ENCODE measurements at places on chromosomes 16 and 17.
A peak's percentile ranks its signal among the peaks of the same experiment; 100 is the strongest.

DNA sequence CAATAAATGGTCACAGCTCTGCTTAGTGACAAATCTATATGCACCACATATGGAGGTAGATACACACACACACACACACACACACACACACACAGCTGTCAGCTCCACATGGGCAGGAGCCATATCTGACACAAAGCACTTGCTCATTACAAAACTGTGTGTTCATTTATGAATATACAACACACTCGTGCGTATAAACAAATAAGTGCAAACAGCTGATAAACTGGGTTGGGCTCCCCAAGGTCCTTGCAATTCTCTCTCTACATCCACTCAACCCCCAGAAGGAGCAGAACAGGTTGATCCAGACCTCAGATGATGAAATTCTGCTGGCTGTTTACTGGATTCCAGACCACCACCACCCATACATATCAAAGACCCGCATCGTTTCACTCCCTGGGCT, 140.7 kb downstream of the XYLT1 start:
- DNase-seq, result no peak

GRCh38 chr16:88835818-88836217, 20.9 kb downstream of the GALNS start:
- DNase-seq, result no peak

GRCh38 chr17:13429201-13429600, 172.5 kb downstream of the HS3ST3A1 start:
- DNase-seq, result no peak

DNA sequence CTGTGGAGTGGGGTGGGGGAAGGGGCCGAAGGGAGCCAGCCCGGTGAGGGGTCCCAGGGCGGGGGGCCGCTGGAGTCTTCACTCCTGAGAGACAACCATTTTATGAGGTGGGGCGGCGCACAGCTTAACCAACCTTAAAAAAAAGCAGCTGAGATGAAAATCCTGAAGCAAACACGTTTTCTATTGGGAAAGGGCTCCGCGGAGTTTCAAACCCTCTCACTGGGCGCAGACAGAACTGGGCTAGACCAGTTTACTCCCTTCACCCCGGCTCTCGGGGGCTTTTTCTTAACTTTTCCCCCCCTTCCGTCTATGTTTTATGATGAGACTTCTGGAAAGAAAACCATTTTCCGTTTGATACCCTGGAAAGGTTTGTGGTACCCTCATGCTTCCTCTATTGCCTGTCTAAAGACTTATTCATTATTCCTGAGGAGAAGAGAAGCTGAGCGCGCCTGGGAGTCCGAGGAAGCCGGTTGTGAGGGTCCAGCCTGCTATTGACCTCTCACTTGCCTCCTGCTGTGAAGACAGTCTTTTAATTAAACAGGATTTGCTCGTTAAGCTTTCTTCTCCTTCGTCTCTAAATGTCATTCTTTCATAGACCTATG, 482 bp upstream of the SSH2 start:
- DNase-seq, result no peak

DNA sequence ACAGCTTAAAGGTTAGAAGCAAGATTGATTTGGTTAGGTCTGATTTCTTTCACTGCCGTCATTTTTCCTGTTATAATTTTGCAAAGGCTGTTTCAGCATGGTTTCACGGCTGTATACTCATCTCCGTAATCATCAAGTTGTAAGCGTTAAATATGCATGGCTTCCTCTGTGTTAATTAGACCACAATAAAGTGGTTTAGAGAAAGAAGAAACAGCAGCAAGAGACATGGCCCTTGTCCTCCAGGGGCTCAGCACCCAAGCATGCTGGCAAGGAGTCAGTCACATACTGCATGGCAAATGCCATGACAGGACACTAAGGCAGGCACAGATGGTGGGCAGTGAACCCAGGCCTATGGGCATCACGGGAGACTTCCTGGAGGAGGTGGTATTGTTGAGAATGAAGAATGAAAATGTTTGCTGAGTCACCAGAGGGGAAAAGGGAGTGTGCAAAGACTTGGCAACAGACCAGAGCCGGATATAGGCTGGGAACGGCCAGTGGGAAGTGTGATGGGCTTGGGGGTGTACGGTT, 61.4 kb upstream of the PLCG2 start:
- no peak for DNase-seq

GRCh38 chr17:79760197-79760906, 17.6 kb upstream of the CBX2 start:
- DNase-seq, result no peak

DNA sequence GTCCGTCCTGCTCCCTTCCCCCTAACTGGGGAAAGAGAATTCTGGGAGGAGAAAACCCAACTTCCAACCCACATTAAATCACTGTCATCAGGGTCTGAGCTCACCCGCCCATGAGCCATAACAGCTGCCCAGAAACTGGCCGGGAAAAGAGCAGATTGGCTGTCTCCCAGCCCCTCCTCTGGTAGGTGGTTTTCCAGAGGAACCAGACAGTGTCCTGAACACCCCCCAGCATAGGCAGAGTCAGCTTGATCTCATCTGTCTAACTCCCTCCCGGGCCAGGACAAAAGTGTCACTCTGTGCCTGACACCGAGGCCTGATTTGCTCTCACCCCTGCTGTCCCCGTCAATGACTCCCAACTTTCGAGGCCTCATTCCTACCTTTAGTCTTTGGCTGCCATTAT, 197.0 kb downstream of the AXIN2 start:
- no peak for DNase-seq

GRCh38 chr17:79355165-79355564, 255.7 kb downstream of the RBFOX3 start:
- no peak for DNase-seq

DNA sequence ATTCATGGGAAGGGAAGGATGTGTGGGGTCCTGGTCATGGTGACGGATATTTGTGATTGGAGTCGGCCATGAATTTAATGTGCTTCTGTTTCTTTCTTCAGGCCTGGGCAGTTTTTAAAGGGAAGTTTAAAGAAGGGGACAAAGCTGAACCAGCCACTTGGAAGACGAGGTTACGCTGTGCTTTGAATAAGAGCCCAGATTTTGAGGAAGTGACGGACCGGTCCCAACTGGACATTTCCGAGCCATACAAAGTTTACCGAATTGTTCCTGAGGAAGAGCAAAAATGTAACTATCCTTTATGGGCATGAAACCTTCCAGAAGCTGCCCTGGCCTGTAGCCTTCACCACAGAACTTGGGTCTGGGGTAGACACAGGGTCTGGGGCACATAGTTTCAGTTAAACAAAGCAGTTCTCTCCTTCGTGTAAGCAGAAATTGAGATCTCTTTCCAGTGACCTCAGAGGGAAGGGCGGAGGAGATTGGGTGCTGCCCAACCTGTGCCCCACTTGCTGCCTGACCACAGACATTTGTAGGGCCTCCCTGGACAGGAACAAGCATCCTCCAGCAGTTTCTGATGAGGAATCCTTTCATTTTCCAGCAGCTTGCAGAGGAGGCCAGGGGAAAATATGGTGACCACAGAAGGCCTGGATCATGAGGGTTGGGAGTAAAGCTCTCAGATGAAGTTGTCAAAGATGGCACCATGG, 10.1 kb downstream of the IRF8 start:
- DNase-seq, result no peak

DNA sequence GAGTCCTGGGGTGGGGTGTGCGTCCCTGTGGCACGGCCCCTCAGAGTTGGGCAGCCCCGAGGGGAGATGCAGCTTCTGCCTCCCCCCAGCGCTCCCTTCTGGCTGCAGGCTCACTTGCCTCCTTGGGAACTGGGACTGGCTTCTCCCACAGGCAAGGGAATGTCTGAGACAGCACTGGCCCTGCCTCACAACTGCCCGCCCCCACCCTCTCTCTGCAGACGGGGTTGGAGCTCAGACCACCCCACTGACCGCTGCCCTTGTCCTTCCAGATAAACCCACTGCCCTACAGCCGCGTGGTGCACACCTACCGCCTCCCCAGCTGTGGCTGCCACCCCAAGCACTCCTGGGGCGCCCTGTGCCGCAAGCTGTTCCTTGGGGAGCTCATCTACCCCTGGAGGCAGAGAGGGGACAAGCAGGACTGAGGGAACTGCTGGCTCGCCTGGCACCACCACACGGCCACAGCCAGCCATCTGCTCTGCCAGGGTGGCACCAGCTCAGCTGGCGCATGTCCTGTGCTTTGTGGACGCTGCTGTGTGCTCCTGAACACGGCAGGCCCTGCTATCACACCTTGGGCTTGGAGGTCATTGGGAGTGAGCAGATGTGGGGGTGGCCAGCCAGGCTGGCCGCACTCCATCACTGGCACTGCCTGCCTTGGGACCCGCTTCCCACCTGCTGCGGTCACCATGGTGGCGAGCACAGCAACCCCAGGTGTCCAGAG, 7.1 kb upstream of the RAB40C start:
- DNase-seq, result no peak

GRCh38 chr16:72908362-72909167, 139.4 kb downstream of the ZFHX3 start:
- DNase-seq, result no peak

GRCh38 chr17:56653877-56654276, 60.4 kb downstream of the NOG start:
- DNase-seq, result no peak

DNA sequence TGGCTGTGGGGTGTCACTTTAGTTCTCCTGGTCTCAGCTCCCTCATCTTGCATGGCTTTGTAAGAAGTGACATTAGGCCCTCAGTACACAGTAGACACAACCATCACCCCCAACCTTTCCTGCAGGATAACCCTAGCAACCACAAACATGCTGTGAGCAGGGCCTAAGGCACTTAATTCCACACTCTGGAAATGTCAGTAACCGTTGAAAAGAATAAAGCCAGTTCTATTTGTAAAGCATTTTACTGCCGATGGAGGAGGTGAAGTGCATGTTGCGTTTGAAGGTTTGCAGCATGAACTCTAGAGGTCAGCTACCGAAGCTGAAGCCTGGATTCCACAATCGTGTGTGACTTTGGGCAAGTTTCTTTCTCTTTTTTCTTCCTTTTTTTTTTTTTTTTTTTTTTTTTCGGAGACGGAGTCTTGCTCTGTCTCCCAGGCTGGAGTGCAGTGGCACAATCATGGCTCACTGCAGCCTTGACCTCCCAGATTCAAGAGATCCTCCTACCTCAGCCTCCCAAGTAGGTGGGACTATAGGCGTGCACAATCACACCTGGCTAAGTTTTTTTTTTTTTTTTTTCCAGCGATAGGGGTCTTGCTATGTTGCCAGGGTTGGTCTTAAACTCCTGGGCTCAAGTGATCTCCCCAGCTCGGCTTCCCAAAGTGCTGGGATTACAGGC, 26.1 kb upstream of the TOB1 start:
- DNase-seq, result peak; percentile 13

GRCh38 chr17:21381076-21381706, 5.0 kb downstream of the KCNJ12 start:
- no peak for DNase-seq

- no peak for DNase-seq
Observed at GRCh38 chr17:60231234-60231633, 81.5 kb downstream of the CA4 start.

- no peak for DNase-seq
Observed at GRCh38 chr16:11078812-11079459, 134.6 kb downstream of the CLEC16A start.

DNA sequence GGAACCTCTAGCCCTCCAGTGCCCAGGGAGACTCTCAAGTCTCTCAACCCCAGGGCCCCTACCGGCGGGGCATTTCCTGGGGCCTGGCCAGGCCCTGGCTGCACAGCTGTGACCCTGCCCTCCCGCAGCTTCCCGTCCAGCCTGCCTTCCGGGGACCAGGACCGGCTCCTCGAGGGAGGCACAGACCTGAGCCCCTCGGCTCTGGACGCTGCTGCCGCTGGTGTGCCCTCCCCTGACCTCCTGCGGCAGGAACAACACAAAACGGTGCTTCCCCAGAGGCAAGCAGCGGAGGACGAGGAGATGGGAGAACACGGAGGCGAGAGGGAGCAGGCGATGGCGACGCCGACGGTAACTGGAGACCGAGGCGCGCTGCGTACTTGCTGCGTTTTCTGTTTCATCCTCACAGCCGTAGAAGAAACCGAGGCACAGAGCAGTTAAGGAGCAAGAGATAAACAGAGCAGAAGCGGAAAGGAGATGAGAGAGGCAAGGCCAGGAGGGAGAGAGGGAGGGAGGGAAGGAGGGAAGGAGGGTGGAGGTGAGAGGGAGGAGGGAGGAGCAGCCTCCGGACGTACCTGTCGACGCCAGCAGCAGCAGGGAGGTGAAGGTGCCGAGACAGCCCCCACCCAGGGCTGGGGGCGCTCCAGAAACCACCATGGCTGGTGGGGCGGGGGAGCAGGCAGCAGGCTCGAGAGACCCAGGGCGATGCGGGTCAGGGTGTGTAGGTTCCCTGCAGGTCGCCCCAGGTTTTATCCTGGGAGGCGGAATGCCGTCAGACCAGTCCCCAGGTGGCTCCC, at the start of gene PRSS22:
Gene PRSS22 (minus strand): TSS at position 720 of the 794 bp plus-strand sequence. CDS start 66 bp downstream, at position 654.
- DNase-seq, result peak; percentile 56

DNA sequence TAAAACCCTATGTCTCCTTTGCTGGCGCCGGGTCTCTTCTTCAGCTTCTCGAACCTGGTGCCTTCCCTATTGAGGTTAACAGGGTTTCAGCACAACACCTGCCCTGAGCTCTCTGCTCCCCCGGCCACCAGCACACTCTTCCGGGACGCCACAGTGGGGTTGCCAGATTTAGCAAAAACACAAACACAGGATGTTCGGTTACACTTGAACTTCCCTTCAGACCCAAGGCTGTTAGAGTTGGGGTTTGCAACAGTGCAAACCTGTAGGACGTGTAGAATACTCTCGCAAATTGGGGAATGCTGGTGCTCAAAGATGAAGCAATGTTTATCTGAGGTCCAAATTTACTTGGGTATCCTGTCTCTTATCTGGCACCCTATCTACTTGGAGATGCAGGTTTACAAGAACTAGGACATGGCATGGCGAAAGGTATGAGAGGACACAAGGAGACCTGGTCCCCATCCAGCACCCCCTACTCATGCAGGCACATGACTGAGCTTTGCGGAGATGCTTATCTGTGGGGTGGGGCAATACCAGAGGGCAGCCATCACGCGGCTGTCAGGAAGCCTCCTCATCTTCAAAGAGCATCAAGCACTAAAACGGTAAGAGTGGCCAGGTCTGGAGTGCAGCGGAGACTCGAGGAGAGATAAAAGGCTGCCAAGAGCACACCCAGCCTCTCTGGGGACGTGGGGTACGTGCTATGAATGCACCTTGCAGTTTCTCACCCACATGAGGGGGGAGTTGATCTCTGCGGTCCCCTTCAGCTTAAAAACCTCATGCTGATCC, 52.8 kb downstream of the SDK2 start:
- DNase-seq, result peak; percentile 65
